Ascending aorta (tissue), 2 donors: ENCODE measurements at places on chromosomes 2 and 18. TPM values are rescaled to one million over a fixed set of nuclear protein-coding genes. Genes with fewer than 3 reads are reported as not detected.

The MFF gene
- 65.9 TPM for total RNA-seq

The PCARE gene
- not detected for total RNA-seq

The XIRP2 gene
- total RNA-seq = 1.2 TPM

The TOGARAM2 gene
- total RNA-seq = not detected

The PROC gene
- not detected for total RNA-seq

The KYNU gene
- total RNA-seq = 2.3 TPM

The LOXHD1 gene
- total RNA-seq = not detected

The SKOR2 gene
- not detected for total RNA-seq

The RTKN gene
- 9.5 TPM for total RNA-seq

- peak; percentile 18 for DNase-seq
These were observed 87.7 kb upstream of the CXCR4 start for GRCh38 chr2:136205615-136206014.

GRCh38 chr2:70304498-70304897, 2.6 kb upstream of the FAM136A start:
- no peak for DNase-seq

DNA sequence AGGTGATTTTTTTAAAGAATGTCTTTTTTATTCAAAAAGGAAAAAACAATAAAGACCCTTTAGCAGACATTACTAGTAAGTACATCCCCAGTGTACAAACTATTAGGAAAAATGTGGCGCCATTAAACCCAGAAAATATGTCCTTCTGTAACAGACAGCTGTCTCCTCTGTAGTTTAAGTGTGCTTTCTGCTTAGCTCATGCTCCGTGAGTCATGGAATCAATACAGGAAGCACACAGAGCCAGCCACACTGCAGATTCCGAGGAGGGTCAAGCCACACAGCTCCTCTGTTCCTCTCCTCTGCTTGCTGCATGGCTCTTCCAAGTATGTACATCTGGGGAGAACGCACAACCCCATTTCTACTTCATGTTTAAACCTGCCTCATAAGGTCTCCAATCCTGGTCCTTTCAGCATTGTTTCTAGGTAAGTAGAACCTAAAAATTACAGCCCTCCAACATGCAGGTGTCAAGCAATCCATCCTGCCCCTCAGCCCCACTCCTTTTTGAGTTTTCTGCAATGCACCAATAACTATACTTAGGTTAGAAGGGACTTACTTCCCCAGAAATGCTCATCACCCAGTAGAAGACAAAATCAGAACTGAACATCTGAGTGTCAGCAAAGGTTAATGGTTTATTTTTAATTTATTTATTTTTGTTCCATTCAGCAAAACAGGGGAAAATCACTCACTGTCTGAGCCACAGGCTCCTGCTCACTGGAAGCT, 37.5 kb downstream of the ACVR1 start:
- no peak for DNase-seq

- no peak for DNase-seq
These were observed 9.7 kb downstream of the LRRTM4 start for GRCh38 chr2:77512507-77512906.

GRCh38 chr2:127407661-127408003, 10.6 kb upstream of the PROC start:
- no peak for DNase-seq

- peak; percentile 88 for DNase-seq
These were observed 90.2 kb downstream of the FAM161A start for GRCh38 chr2:61763605-61764034.

DNA sequence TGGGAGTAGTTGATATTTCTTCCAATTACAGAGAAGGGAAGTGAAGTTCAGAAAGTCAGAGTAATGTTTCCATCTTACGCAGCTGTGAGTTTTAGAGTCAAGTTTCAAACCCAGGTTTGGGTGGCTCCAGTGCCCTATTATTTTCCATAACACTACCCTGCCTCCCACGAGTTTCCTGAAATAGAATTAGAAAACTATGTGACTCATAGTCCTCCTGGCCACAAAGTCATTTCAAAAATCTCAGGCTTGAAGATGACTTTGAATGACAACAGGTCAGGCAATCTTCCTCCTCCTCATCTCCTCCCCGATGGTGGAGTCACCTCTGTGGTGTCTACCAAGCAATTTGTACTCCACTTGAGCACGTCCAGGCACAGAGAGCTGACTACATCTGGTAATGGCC, 212.3 kb upstream of the TRIB2 start:
- no peak for DNase-seq

GRCh38 chr2:101112772-101113157, 38.4 kb downstream of the TBC1D8 start:
- DNase-seq = no peak

DNA sequence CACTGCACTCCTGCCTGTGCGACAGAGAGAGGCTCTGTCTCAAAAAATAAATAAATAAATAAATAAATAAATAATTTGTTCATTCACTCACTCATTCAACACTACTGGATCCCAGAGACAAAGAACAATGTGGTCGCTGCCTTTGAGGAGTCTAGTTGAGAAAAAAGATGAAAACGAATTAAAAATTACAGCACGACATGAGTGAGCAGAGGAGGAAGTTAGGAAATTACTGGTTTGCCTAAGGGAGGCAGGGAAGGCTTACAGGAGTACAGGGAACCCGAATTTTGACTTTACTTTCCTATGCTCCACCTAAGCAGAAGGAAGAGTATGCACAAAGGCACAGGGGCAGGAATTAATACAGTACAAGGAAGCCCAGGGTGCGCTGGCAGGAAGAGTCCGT, 4.2 kb upstream of the KCMF1 start:
- DNase-seq = no peak

DNA sequence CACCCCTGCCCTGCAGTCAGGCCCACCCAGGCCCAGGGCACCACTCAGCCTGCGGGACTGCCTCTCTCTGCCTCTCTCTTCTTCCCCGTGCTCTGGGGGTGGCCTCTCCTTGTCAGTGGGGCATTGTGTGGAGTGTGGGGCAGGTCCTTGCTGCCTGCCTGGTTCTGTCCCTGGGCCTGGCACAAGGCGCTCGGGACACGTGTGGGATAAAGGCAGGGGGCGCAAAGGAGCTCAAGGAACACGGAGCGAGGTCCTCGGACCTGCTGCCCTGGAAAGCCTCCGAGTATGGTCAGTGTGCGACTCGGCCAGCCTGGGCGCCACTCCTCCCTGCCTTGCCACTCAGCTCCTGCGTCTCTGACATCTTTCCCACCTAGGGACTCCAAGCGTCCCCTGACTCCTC, 262.2 kb downstream of the HDAC4 start:
- DNase-seq = no peak

DNA sequence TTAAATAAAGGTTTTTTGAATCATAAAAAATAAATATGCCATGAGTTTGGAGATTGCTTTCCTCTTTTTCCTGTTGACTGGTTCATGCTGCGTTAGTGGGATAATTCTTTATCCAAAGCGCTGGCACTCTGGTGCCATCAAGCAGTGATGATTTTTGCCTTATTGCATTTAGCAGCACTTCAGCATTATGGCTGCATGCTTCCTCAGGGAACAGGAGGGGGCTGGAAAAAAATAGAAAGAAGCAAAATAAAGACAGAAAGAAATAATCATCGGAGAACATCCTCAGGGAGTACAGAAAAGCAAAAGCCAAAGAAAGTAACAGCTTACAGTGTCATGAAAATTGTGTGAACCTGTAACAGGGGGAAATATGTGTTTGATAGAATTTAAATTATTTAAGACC, 1408.2 kb upstream of the PIK3C3 start:
- DNase-seq = no peak

DNA sequence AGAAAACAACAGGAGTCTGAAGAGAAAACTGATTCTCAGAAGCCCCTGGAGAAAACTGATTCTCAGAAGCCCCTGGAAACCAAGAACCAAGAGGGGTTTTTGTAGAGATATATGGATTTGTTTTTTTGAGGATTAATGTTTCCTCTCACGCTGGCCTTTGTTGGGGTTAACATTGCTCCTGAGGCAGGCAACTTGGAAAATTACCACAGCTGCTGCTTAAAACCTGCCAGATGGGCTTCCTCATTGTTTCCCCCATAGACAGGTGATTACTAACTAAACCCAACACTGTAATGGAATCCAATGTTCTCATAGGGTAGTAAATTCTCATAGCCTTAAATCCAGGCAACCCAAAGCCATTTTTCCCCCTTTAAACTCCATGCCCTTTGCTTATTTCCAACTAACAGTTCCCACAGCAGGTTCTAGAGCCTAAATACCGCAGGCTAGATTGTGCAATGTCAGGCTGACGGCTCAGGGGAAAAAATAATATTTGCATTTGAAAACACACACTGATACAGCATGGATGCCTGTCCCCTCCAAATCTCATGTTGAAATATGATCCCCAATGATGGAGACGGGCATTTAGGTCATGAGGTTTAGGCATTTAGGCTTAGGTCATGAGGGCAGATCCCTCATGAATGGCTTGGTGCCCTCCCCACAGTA, 272.3 kb upstream of the PKDCC start:
- no peak for DNase-seq

DNA sequence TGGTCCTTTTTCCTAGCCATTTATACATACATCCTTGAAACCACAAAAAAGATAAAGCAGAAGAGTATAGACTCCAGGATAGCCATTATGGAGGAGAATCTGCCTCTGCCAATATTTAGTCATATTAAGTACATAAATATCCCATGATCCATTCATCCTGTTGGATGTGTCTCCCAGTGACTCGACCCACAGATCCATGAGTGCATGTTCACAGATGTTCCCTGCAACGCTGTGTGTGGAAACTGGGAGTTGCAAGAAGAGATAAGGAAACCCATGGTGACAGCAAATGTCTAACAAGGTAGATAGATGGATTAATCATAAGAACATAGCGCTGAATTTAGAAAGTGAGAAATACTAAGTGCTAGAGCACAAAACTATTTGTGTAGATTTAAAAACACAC, 34.5 kb downstream of the STK39 start:
- DNase-seq = no peak

DNA sequence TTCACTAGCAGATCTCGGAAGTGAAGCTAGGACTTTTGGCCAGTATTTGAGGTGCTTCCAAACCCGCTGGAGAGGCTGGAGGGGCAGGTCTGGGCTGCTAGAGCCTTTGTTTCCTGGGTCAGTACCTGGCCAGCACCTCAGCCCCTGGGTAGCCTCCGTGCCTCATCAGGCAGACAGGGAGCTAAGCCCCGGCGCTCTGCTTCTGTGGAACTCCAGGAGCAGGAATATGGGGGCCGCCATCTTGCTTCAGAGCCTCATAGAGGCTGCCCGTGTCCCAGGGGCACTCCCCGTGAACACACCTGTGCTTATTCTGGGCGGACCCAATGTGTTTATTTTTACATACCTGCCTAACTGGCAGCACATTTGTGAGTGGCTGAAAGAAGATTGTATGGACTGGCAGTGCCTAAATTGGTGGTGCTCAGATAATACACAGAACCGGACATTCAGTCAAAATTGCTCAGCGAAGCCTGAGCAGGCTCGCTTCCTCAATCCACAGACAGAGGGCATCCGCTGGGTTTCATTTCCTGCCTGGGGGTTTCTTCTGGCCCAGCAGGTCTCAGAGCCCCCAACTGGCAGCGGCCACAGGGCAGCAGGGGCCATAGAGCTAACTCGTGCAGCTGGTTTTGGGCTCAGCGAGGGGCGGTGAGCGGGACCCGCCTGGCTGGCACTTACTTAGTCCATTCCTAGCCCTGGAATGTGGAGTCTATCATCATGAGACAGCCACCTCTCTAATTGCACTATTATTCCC, 176.8 kb upstream of the ALKAL2 start:
- DNase-seq = no peak

- no peak for DNase-seq
These were observed 829.2 kb upstream of the ACVR2A start for GRCh38 chr2:147015591-147015990.

DNA sequence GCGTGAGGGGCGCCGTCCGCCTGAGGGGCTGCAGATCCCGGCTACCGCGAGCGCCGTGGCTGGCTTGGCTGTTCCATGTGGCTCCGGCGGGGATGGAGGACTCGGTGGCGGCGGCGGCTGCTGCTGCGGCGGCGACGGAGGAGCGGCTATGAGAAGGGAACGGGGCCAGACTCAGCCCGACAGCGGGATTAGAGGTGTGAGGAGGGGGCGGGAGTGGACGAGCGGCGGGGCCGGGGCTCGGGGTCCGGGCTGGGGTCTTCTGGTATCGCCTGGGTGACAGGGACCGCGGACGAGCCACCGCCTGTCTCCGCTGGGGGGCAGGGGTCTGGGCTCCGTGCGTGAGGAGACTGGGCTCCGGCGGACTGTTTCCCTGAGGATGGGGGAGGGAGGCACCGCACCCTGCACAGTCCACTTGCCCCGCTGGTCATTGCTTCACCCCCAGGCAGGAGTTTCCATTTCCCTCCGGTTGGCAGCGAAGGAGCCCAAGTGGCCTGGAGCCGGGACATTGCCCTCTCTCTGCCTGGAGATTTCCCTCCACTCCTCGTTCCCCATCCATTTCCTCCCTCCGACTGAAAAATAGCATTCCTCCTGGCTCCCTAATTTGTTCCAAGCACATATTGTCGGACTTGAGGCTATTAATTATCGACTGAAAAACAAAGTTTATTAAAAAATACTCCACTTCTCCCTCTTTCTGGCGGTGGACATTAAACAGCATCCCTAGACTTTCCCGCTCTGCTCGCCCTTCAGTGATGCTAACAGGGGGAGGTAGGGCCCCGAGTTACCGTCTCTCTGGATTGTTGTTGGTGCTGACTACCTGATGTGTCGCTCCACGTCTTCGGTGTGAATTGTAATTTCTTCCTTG, 577 bp downstream of the EHBP1 start:
- DNase-seq = peak; percentile 10

DNA sequence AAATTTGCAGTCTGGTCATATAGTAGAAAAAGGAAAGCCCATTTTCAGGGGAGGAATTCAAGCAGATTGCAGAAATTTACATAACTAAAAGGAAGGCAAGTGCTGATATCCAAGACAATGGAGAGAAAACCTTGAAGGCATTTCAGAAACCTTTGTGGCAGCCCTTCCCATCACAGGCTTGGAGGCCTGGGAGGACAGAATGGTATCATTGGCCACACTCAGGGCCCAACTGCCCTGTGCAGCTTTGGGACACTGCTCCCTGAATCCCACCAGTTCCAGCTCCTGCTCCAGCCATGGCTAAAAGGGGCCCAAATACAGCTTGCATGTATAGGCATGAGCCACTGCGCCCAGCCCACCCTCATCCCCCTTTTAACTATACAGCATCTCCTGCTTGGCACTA, 81.1 kb upstream of the NYAP2 start:
- no peak for DNase-seq

- DNase-seq = no peak
These were observed 433.3 kb upstream of the SPHKAP start for GRCh38 chr2:228614741-228615140.

DNA sequence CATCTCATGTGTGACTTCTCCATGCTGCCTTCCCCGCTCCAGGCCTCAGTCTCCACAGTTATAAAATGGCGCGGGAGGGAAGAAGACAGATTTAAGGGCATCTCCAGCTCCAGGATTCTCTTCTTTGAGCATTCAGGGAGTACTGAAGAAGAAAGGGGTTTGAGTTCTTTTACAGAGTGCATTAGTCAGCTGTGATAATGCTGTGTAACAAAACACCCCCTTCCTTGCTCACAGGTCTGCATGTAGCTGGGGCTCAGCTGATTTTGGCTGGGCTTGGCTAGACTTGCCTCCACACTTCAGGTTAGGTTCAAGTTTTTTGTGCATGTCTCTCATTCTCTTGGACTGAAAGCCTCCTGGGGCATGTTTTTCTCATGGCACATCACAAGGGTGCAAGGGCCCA, 8.0 kb upstream of the SLC66A3 start:
- DNase-seq = no peak

- no peak for DNase-seq
These were observed 48.1 kb downstream of the MYOM1 start for GRCh38 chr18:3171631-3172030.

- no peak for DNase-seq
These were observed 31.2 kb downstream of the MARCHF4 start for GRCh38 chr2:216341121-216341520.
